ENCODE measurements at places on chromosomes 11 and 22. TPM values are rescaled to one million over a fixed set of nuclear protein-coding genes. Genes with fewer than 3 reads are reported as not detected.

SLC25A18 gene
- total RNA-seq: not detected

CLP1 gene
- 14.1 TPM for total RNA-seq

TSGA10IP gene
- total RNA-seq: not detected

GCAT gene
- 4.4 TPM for total RNA-seq

TCN2 gene
- total RNA-seq: 1.2 TPM

PLEKHA7 gene
- 7.7 TPM for total RNA-seq

DNA sequence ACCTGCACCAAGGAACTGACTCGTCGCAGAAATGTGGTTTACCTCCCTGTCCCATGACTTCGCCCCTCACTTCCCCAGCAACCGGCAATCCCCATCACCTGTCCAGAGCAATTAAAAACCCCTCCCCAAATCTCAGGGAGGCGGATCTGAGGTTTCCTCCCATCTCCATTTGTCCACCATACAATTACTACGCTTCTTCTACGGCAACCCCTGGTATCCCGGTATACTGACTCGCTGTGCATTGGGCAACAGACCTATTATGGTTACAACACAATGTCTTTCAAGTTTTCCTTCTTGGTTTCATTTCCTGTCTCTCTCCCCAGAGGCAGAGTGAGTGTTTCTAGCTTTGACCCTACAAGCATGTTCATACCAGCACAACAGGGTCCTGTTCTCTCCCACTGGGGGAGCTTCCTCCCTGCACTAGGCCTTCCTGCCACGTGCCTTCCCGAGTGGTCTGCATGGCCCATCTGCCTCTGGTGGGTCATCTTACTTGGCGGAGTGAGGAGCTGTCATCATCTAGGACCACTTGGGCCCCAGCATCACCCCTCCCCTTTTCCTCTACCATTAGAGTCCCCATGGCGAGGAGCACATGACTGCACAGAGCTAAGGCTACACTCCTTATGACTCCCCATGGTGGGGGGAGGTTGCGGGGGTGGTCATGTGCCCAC is 30.3 kb upstream of the NAP1L4 start:
- no peak for DNase-seq

DNA sequence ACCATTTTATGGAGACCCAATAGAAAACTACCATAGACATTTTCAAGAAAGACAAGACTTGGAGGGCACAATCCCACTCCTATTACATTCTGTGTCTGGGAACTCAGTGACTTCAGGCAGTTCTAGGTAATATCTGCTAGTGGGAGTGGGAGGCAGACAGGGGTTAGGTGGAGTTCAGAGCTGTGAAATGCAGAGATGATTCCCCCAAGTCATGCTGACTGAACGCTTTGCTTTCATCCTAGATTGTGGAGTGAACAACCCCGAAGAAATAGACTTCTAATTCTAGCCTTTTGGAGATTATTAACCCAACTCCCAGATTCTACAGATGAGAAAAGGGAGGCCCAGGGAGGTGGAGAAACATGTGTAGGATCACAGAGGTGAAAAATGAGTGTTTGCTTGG is 437.8 kb upstream of the CADM1 start:
- no peak for DNase-seq

GRCh38 chr22:38346506-38346905 is 29.3 kb upstream of the CSNK1E start:
- no peak for DNase-seq

DNA sequence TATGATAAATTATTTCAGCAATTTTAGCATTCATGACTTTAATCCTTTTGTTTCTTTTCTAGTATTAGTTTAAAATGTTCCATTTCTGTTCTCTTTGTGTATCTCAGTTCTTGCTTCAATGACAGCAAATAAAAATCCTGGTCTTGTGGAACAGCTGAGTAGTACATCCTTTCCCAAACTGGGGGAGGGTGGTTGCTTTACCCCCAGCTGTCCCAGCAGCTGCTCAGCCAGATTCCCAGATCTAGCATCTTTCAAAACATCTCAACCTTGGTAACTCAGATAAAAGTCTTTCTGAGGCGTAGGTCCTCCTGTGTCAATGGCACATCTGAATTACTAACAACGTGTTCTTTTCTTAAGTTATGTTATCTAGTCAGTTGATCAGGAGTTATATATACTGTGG is 72.2 kb upstream of the GRK2 start:
- DNase-seq: no peak

GRCh38 chr11:64829536-64830251 is 14.8 kb downstream of the CDC42BPG start:
- DNase-seq: peak; percentile 10

DNA sequence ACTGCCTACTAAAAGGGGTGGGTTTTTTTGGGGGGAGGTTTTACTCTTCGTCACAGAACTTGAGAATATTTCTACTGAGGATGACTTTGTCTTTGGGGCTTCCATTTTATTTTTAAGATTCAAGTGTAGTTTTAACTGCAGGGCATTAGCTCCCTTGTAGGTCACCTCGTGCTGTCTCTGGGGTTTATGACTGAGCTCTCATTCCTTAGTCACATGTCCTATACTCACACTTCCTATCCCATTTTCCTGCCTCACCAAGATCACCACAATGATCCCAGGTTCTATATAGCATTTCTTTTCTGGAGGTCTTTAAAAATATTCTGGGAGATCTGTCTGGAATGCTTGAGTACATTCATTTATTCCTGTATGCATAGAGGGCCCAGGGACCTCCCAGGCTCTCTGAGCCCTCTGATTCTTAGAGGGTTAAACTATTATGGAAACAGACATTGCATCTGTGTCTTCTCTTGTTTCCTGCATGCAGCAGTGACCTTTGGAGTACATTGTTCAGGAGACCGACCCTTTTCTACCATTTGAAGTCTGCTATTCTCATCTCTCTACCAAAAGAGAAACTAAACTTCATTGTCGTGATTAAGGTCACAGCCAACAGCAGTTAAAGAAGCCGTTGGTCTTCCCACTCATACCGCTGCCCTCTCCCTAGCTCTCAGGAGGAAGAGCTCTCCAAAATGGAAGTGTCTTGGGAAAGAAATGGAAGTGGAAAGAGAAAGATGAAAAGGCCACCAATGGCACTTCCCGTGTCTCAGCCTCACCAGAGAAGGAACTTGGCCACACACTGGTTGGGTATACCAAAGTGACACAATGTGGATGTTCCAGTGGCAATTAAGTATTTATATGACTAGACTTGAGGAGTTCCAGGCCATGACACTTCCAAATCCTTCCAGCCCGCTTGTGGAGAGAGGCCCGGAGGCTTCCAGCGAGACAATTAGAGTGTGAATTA is 77.5 kb downstream of the ZBTB16 start:
- no peak for DNase-seq

DNA sequence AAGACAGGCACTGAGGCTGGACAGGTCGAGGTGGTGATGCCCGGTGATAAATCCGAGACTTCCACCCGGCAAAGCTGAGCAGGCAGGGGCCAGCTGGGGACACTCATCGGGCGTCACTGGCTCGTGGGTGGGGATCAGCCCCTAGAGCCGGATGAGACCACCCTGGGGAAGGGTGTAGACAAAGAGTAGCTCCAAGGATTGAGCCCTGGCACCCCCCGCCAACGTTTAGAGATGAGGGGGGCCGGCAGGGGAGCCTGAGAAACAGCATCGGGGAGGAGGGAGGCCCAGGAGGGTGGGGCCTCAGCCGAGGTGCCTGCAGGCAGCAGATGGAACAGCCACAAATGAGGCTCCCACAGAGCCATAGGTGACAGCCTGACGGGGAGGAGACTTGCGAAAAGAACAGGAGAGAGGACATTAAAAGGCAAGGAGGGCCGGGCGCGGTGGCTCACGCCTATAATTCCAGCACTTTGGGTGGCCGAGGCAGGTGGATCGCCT is 27.4 kb upstream of the CBX7 start:
- no peak for DNase-seq
